ENCODE measurements at places on chromosomes 13 and 19.
A peak's percentile ranks its signal among the peaks of the same experiment; 100 is the strongest.

DNA sequence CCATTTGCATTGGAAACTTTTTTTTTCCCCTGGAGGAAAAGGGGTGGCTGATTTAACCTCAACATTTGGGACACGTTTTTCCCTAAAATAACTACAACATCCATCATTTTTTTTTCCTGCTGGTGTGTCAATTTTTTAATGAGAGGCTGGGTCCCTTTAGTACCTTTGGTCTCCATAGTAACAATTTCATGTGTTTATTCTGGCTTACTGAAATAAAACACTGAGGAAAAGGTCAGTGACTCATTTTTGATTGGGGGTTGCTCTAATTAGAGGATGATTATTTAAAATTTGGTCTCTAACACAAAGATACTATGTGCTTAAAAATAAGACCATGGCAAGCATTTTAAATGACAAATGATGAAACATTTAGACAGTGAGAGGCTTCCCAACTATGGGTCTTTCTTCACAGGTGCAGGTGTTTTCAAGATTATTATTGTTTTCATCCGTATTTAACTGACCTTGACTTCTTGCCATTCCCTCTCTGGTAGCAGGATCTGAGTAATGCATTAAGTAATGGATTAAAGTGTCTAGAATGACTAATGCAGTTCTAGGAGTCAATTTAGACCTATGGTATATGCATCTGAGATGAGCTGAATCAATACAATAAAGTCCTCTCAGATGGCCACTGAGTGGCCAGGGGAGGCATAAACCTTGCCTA is 406.4 kb downstream of the KCNRG start:
- DNase-seq = no peak

GRCh38 chr13:65112531-65112941 is 2117.6 kb downstream of the PCDH9 start:
- DNase-seq = peak; percentile 72

DNA sequence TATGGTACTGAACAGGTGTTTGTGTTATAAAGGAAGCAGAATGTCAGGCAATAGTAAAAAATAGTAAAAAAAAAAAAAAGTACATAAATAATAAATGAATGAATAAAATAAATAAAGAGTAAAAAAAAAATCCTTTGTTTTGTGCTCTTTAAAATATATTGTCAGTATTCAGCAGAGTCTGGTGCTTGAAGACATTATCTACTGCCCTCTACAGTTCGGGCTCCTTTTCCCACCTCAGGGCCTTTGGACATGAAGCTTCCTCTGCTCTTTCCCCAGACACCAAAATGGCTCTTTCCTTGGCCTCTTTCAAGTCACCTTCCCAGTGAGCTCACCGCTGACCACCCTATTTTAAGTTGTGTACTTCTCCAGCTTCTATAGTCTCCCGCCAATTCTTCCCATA is 137.5 kb downstream of the TNFRSF19 start:
- DNase-seq = peak; percentile 46

- no peak for DNase-seq
Observed at GRCh38 chr19:30076101-30076551, 134.1 kb downstream of the URI1 start.

GRCh38 chr13:48783695-48784230 is 130.0 kb downstream of the CYSLTR2 start:
- DNase-seq = no peak

GRCh38 chr19:48955308-48955958 is 758 bp downstream of the BAX start:
- no peak for DNase-seq

- DNase-seq = no peak
Observed at GRCh38 chr19:31254180-31254551, 95.1 kb downstream of the TSHZ3 start.

- DNase-seq = no peak
Observed at GRCh38 chr13:98706446-98707110, 45.9 kb downstream of the SLC15A1 start.

DNA sequence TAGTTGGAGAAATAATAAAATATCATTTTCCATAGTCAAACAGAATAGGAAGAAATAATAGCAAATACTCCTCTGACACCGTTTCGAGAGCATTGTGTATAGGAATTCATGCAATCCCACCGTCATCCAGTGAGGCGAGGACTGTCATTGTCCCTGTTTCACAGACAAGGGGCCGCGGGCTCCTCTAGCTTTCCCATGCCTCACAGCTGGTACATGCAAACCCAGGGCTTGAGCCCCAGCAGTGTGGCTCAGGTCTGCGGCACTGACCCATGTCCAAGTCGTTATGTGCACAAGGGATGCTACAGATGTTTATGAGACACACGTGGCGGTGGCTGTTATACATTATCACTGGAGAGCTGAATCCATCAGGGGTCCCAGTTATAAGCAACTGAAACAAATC is 18.5 kb upstream of the ATP11A start:
- no peak for DNase-seq

GRCh38 chr19:11797491-11797890 is 832 bp upstream of the ZNF491 start:
- peak; percentile 61 for DNase-seq

DNA sequence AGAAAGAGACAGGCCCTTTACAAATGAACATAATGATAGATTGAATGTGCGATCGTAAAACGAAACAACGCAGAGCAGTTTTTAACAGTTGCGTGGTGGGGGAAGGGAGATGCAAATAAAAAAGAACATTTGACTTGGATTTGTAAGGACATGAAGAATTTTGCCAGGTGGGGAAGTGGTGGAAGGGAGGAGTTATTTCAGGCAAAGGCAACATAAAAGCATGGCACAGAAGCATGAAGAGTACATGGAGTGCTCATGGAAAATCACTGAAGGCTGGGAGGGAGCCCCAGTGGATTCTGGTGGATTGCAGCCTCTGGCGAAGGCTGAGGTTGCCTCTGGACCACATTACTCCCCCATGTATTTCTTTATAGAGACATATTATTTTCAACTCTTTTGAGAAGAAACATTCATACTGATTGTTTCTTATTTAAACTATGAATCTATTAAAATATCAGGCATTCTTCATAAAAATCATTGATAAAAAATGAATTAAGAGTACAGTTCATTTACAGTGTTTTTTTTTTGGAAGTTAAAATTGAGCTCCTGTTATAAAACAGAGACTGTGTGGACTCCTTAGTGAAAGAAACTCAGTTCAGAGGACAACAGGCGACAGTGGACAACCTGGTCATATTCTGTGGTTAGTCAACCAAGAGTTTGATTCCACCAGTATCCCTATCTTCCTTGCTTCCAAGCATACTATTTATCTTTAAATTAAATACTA is 57.5 kb downstream of the STARD13 start:
- DNase-seq = no peak

DNA sequence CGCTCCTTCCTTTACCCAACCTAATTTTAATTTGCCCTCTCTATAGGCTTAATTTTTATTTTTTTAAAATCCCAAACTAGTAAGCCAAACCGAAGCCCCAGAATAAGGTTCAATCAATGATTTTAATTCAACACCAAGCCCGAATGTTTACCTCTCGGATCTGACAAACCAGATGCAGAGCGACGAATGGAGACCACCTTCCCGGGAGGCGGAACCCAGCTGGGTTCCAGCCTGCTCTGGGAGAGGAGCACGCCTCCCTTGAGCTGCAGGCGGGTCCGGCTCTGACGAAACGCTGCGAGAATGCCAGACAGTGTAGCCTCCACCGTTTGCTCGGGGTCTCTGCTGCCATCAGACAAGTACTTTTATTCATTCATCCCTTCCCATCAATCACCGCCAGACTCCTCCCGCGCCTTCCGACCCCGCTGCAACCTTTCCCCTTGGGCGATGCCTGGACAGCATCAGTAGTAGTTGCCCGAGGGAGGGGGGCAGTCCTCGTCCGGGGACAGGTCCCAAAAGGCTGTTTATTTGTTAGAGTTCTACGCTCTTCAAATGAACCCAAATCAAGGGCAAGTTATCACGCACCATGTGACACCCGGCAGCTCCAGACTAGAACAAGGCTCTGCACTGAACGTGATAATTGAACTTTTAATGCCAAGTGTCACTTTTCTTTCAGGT is 752 bp upstream of the EDNRB start:
- DNase-seq = no peak

DNA sequence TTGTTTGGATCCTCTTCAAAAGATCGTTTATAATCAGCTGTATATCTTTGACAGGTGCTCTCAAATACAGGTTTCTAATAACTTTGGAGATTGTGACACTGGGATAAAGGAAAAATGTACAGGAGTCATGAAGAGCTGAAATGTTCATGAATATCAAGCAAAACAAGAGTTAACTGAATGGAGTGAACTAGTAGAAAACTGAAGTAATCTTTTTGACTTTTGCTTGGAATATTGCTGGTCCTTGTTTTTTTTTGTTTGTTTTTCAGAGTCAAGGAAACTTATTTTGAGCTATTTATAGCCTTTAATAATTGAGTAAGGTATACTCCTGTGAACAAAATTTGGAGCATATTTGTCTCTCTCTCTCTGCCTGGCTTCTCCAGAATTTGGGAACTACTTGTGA is 25.3 kb downstream of the MED4 start:
- DNase-seq = no peak

GRCh38 chr13:97561182-97561581 is 127.2 kb downstream of the RAP2A start:
- no peak for DNase-seq

DNA sequence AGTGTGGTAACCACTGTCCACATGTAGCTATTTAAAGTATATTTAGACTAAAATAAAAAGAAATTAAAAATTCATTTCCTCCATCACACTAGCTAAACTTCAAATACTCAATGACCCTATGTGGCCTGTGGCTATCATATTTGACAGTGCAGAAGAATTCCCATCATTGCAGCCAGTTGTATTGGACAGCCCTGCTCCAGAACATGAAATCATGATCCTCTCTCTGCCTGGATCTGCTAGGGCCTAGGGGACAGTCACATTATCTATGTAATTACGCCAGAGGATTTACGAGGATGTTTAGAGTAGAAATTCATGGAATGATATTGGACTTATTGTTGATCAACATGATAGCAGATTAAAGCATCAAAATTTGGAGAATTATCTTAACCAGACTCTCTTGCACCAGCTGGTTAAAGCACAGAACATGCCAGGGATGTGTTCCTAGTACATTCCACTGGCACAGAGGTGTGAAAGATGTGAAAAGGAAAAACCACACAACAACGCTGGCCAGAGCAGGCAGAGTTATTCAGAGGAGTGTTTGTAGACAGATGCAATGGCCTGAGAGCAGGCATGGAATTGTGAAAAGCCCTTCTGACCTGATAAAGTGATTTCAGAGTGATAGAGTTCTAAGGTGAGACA is 108.9 kb upstream of the STARD13 start:
- no peak for DNase-seq

- no peak for DNase-seq
Observed at GRCh38 chr13:111540486-111540885, 220.0 kb downstream of the TEX29 start.

Data from HFFc6 (cell line).